ENCODE measurements at places on chromosomes 7 and 10.

DNA sequence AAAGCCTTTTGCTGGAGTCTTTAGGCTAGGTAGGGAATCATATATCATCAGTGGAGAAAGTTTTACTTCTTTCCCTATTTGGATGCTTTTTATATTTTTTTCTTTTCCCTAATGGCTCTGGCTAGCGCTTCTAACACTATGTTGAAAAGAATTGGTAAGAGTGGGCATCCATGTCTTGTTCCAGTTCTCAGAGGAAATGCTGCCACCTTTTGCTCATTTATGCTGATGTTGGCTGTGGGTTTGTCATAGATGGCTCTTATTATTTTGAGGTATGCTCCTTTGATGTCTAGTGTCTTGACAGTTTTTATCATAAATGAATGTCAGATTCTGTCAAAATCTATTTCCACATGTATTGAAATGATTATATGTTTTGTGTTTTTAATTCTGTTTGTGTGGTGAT, 1544.1 kb downstream of the REEP3 start:
- DNase-seq = no peak

DNA sequence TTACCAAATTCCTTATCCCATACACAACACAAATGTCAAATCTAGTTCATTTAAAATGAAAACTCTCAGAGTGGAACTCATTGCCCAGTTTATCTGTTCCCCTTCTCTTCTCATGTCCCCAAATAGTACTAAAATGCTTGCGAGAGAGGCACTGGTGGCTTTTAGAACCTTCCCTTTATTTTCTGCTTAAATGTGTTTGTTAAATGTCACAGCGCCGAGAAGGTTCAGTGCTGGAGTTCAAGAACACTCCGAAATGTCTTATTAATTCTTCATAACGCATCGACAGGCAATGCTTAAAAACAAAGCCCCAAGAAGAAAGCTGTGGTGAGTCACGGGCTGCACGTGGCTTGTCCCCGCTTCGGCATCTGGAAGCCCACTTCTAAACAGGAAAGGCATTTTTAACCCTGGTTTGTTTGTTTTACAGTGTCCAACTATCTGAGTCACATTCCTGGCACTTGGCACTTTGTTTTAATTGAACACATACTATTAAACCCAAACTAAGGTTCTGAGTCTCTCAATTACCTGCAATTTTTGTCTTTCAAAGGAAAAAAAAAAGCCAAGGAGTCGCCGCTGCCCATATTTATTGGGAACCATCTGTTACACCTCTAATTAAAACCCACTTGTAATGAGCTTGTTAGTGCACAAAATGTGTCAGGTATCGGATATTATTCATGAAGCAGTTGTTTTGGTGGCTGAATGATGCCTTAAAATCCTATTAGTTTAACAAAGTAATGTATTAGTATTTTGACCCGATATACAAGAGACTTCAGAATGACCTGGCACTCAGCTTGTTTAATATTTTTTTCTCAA, 49.9 kb upstream of the MGMT start:
- DNase-seq = peak; percentile 54

DNA sequence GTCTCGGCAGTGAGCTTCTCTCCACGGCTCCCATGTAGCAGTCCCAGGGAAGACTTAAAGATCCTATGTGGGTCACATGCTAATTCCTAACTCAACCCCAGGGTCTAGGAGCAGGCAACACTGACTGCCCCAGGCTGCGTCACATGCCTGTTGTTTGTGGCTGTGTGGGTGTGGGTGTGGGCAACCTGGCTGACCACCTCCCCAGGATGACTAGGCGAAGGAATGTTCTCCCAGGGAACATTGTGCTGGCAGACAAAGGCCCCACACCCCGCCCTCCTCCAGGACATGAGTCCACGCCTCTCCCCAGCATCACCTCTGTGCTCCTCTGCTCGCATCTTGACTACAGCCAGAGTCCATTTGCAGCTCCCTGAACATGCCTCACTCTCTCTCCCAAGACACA, 30.3 kb downstream of the SLC29A3 start:
- no peak for DNase-seq

DNA sequence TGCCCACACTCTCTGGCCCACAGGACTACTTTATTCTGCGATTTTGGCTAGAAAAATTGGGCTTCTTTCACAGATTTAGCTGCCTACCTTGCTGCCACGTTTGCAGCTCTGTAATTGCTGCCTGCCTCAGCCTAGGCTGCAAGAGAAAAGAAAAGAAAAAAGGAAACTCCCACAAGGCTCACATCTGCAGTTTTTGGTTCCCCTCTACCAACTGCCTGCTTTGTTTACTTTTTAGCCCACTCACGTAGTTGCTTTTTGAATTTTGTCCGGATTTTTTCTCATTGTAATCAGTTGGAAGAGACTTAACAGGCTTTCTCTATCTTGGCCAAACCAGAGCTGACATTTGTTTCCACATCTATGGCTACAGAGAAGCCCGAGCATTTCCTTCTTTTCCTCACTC, 24.3 kb downstream of the SUN3 start:
- no peak for DNase-seq

GRCh38 chr10:105243381-105243780, 602.3 kb downstream of the SORCS3 start:
- DNase-seq = no peak

- DNase-seq = no peak
These were observed 307.3 kb downstream of the CAMK1D start for GRCh38 chr10:12656518-12657142.

DNA sequence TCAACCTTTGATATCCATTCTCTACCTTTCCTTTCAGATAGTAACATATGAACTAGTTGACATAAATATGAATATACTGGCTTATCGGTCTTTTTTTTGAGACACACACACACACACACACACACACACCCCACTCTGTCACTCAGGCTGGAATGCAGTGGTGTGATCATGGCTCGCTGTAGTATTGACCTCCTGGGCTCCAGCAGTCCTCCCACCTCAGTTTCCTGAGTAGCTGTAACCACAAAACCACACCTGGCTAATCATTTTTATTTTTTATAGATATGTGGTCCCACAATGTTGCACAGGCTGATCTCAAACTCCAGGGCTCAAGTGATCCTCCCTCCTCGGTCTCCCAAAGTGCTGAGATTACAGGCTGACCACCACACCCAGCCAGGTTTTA, 14.2 kb upstream of the NT5C3A start:
- DNase-seq = no peak

Data from NCI-H2171 (cell line).